ENCODE measurements at places on chromosomes 11 and 22.
A peak's percentile ranks its signal among the peaks of the same experiment; 100 is the strongest.

GRCh38 chr11:9820260-9820659, 156.4 kb downstream of the SWAP70 start:
- no peak for DNase-seq

GRCh38 chr11:17394743-17395390, 6.4 kb upstream of the KCNJ11 start:
- DNase-seq = no peak

- no peak for DNase-seq
These were observed 46.9 kb upstream of the SESN3 start for GRCh38 chr11:95277868-95278267.

GRCh38 chr22:32700191-32700882, 101.2 kb upstream of the TIMP3 start:
- no peak for DNase-seq

- no peak for DNase-seq
These were observed 1.2 kb upstream of the GANAB start for GRCh38 chr11:62647609-62648005.

DNA sequence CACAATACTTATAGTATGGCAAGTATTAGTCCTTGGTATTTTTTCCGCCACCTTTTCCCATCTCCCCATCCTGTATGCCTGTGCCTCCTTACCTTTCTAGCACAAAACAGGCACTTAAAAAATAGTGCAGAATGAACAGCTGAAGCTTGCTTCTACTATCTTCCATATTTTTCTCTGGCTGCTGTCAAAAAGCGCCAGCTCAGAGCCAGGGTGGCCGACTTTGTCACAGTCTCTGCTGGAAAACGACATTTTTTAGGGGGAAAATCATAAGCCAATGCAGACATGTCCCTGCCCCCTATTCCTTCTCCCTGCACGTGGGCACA, 26.5 kb upstream of the ROBO3 start:
- no peak for DNase-seq

GRCh38 chr11:116505298-116506262, 267.2 kb downstream of the BUD13 start:
- DNase-seq = no peak

DNA sequence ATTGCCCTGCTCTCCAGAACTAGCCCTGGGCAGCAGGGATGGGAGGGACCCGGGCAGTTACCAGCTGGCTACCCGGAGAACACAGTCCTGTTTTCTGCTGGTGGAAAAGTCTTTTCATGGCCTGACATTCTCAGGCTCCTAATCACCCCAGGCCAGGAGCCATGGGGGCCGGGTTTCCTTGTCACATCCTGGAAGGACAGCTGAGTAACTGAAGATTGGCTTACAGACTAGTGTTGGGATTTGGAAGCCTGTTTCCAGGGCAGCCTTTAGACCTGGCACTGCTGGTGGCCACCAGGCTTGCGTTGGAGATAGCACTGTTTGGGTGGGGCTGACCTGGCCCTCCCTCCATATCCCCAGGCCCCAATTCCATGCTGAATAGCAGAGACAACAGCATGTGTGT, 349.0 kb downstream of the CTTN start:
- DNase-seq = no peak

GRCh38 chr22:11627436-11627797, 3900.6 kb upstream of the OR11H1 start:
- no peak for DNase-seq

DNA sequence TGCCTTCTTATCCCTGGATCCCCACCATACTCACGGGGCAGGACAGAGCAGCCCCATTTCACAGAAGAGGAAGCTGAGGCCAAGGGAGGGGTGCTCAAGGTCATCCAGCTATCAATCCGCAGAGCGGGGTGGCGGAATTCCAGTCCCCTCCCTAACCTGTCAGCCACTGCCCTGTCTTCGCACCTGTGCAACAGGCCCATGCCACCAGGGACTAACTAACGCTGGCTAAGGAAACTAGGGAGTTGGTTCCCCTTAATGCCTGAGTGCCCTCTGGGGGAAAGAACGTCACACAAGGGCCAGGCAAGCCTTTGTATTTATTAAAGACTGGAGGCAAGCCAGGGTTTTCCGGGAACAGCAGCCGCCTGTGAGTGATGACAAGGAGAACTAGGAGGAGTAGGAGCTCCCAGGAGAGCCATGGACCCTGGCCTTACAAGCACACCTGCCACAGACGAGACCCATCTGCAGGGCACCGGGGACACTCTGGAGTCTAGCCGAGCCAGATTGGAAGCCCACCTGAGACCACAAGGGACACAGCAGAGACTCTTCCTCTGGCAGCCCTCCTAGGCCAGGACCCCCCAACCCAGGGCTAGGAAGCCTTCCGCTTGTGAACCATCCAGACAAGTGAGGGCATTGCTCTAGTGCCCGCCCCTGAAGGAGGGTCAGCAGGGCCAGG, 64.4 kb downstream of the MYH9 start:
- no peak for DNase-seq

GRCh38 chr22:19559324-19559811, 35.2 kb upstream of the CLDN5 start:
- no peak for DNase-seq

GRCh38 chr11:69003301-69003865, 9.7 kb downstream of the MRGPRF start:
- no peak for DNase-seq

- no peak for DNase-seq
These were observed 16.9 kb upstream of the CDC42BPG start for GRCh38 chr11:64861227-64861975.

- DNase-seq = no peak
These were observed 3.6 kb upstream of the CDC42EP1 start for GRCh38 chr22:37556710-37557109.

GRCh38 chr22:36606114-36606513, 77.1 kb upstream of the EIF3D start:
- DNase-seq = no peak

GRCh38 chr11:9982796-9983579, 311.0 kb downstream of the SBF2 start:
- DNase-seq = no peak

DNA sequence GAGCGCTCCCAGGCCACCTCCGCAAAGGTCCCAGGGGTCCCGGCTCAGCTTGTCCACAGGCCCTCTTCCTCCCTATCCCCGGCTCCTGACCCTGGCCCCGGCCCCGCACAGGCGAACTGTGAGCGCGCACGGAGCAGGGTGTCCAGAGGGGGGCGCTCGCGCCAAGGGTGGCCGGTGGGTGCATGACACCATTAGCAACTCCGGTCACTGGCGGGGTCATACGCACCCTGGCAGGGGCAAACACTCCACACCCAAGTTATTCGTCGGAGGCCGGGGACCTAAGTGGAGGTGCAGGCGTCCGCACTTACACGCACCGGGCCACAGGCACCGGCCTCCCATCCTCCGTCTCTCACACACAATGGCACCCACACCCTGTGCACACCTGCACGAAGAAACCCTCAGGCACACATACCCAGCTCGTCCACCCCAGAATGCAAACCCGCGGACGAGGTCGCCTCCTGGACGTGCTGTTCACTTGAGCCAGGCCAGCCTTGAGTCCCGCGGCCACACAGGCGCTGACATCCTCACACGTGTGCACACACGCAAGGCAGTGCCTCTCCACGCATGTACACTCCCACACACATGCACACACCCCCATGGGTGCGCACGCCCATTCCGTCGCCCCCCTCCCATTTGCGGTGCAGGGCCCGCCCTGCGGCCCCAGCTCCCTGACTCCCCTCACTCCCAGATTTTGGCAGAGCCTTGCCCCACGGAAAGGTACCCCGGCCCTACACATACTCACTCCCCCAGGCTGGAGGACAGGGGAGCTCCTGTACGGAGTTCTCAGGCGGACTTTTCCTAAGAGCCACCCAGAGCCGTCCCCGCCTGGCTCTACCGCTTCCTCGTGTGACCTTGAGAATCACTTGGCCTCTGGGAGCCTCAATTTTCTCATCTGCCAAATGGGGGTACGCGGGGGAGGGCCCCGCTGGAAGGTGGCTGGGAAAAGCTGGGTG, at the start of gene RASGRP2:
Gene RASGRP2 (minus strand): TSS at position 552 of the 953 bp plus-strand sequence. CDS start 1,276 bp downstream, outside the sequence.
- DNase-seq = peak; percentile 91

GRCh38 chr22:49081261-49081666, 746.4 kb downstream of the BRD1 start:
- DNase-seq = peak; percentile 34

- peak; percentile 16 for DNase-seq
These were observed 61.3 kb downstream of the PPME1 start for GRCh38 chr11:74232311-74232950.

DNA sequence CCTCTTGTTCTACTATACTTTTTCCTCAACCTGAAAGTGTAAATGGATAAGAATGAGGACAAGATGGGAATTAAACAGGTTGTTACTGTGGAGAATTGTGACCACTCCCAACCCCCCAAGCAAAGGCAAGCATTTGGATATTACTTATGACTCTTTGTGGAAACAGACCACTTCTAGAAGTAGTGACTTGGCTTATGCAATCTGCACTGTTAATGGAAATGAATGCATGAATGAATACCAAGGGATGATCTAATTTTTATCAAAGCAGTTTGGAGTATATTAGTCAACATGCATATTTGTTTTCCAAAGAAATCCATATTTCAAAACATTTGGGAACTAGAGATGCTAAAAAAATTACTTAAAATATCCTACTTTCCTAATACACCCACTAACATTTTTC, 35.3 kb downstream of the AMOTL1 start:
- no peak for DNase-seq

DNA sequence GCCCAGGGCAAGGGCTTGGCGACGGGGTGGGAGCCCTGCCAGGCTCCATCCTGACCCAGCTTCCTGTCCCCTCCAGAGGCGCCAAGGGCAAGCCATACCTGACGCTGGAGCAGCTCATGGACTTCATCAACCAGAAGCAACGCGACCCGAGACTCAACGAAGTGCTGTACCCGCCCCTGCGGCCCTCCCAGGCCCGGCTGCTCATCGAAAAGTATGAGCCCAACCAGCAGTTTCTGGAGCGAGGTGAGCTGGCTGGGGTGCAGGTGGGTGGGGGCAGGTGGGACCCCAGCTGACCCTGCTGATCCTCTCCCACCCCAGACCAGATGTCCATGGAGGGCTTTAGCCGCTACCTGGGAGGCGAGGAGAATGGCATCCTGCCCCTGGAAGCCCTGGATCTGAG, 5.0 kb downstream of the PLCB3 start:
- no peak for DNase-seq

- no peak for DNase-seq
These were observed 20.2 kb downstream of the BLID start for GRCh38 chr11:122095681-122096262.

DNA sequence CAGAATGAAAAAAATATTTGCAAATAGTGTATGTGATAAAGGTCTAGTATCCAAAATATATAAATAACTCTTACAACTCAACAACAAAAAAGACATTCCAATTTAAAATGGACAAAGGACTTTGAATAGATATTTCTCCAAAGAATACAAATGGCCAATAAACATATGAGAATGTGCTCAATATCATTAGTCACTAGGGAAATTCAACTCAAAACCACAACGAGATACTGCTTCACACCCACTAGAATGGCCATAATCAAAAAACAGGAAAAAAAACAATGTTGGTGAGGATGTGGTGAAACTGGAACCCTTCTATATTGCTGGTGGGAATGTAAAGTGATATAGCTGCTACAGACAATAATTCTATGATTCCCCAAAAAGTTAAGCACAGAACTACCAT, 38.6 kb upstream of the RPS13 start:
- no peak for DNase-seq

DNA sequence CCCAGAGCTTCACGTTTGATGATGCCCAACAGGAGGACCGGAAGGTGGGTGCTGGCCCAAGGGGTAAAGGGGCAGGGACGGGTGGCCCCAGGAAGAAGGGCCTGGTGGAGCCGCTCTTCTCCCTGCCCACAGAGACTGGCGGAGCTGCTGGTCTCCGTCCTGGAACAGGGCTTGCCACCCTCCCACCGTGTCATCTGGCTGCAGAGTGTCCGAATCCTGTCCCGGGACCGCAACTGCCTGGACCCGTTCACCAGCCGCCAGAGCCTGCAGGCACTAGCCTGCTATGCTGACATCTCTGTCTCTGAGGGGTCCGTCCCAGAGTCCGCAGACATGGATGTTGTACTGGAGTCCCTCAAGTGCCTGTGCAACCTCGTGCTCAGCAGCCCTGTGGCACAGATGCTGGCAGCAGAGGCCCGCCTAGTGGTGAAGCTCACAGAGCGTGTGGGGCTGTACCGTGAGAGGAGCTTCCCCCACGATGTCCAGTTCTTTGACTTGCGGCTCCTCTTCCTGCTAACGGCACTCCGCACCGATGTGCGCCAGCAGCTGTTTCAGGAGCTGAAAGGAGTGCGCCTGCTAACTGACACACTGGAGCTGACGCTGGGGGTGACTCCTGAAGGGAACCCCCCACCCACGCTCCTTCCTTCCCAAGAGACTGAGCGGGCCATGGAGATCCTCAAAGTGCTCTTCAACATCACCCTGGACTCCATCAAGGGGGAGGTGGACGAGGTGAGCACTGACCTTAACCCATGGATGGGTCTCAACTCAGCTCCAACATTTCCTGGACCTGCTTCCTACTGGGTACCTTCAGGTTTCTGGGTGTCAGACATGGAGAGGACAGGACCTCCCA, 2.0 kb downstream of the RIC8A start:
- DNase-seq = no peak

DNA sequence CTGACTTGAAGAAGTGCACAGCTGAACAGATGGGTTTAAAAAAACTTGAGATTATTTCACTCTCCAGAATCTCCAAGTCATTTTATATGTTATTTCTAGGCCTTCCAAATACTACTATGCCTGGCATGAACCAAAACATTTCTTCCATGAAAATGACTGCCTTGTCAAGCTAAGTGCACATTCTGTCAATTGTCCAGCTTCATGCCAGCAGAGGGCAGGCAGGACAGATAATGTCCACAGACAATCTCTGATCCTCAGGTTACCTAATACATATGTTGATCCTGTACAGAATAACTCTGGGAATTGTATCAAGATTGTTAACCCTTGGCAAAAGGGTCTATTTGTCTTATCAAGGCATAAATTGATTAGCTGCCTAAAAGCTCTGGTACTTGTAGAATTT, 229.5 kb downstream of the AASDHPPT start:
- DNase-seq = no peak

- no peak for DNase-seq
These were observed 63.2 kb upstream of the TOP3B start for GRCh38 chr22:22045571-22046335.

DNA sequence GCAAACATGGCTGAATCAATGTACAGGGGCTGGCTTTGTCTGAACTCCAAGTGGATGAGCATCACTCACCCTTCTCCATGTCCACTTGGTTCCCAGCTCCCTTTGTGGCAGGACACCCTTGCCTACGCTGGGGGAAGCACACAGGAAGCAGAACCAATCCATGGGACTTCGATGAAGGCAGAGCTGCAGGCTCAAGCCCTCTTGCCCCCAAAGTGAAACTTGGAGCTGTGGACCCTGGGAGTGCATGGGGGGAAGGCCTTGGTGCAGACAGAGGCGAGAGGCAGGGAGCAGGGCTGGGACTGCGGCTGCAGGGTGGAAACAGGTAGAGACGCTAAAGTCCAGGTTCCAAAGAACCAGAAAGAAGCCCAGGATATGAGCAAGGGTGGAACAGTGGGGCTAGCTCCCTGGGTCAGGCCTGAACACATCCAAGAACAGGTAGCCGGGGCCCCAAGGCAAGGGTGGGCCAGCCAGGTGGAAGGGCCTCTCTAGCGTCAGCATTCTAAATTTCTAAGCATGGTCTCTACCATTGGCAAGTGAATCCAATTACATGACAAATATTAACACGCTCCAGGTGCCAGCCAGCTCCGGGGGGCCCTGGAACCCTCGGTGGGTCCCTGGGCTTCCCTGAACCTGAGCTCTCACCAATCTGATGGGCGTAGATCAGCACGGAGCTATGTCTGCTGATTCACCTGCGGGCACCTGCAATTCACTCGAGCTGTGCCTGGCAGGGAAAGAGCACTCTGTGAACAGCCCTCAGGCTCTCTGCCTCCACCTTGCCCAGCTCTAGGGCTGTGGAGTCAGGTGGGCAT, 532.8 kb downstream of the BRD1 start:
- DNase-seq = no peak

- no peak for DNase-seq
These were observed 11.9 kb upstream of the MRTFA start for GRCh38 chr22:40648386-40648785.

Data from CD8-positive, alpha-beta memory T cell (primary cell).